ENCODE measurements at places on chromosomes 5 and 9.

DNA sequence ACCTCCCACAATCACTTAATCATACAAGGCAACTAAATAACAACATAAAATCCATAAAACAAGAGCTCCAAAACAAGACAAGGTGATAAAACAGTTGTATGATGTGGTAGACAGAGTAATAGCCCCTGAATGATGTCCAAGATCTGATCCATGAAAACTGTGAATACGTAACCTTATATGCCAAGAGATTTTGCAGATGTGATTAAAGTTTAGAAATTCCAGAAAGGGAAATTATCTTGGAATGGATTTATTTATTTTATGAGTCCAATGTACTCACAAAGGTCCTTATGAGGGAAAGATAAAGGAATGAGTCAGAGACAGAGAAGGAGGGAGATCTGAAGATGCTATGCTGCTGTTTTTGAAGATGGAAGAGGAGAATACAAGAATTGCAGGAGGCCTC is 1775.7 kb upstream of the C9orf72 start:
- no peak for DNase-seq

DNA sequence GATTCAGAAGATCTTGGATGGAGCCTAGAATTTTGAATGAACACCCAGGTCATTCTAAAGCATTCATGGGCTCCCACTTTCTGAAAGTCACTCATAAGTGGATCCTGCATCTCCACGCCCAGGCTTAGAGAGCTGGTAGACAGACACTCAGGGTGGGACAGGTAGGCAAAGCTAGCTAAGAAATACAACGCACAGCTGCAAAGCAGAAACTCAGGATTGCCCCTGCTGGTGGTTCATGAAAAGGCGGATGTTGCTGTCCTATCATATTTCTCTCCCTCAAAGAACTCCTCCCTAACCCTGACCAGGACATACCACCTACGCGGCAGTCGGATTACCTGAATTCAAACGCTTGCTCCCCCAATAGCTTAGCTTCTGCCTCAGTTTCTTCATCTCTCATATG is 226.5 kb downstream of the GLIS3 start:
- DNase-seq, result peak; percentile 14

GRCh38 chr9:83372957-83373356 is 165.2 kb downstream of the FRMD3 start:
- no peak for DNase-seq

GRCh38 chr9:33446240-33446945 is 1.0 kb downstream of the AQP3 start:
- peak; percentile 93 for DNase-seq

DNA sequence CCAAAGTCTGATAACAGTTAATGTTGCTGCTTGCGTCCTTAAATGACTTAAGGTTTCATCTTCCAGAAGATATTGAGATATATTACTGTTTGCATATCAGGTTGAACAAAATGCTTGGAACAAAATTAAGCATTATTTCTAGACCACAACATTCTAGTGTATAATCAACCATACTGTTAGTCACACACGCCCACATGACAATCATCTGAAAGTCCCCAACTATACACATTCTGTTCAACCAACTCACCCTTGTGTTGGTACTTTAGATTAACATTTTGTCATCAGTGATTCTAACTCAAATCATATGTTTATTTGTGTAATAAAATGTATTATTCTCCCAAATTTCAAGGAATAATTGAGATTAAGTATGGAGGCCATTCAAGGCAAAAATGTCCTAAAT is 47.3 kb downstream of the LURAP1L start:
- DNase-seq, result no peak

GRCh38 chr5:84265130-84265529 is 119.5 kb downstream of the EDIL3 start:
- no peak for DNase-seq

DNA sequence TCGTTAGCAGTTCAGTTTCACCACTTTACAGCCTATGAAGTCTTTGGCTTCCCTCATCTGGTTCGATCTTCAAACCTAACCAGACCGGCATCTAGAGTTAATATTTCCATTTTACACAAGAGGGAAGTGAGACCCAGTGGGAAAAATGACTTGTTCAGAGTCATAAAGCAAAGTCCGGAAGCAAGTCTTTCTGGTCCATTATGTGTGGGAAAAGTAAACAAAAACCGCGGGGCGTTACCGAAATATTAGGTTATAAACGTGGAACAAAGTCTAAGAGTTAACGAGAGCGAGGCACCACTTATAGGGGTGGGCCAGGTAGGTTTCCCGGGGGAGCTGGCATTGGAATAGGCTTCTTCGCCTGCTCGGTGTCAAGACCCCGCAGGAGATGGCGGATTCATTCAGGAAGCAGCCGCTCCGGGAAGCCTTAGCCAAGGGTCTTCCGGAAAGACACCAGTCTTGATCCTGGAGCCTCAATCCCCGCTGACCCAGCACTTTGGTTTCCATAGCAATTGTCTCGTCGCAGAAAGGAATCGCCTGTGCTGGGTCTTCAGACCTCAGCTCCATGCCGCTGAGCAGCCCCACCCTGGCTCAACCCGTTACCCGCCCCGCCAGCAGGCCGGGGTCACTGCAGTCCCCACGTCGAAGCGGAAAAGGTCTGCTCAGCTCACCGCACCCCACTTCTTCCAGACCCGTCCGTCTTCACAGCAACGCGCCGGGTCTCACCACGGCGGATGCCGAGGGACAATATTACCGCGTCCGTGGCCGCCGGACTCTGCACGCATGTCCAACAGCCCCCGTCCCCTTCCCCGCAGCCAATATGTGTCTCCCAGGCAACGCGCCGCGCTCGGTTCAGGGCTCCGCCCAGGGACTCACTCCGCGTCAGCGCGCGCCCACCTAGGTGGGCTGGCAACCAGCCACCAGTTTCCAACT is at the start of gene C5orf52:
C5orf52 (plus strand) TSS at position 872 of the 930 bp plus-strand sequence. CDS start 82 bp downstream, outside the sequence.
- DNase-seq, result peak; percentile 31

- DNase-seq, result no peak
Observed at GRCh38 chr5:121086671-121087070, 622.6 kb downstream of the PRR16 start.

- DNase-seq, result no peak
Observed at GRCh38 chr5:134536876-134537275, 11.4 kb downstream of the JADE2 start.

DNA sequence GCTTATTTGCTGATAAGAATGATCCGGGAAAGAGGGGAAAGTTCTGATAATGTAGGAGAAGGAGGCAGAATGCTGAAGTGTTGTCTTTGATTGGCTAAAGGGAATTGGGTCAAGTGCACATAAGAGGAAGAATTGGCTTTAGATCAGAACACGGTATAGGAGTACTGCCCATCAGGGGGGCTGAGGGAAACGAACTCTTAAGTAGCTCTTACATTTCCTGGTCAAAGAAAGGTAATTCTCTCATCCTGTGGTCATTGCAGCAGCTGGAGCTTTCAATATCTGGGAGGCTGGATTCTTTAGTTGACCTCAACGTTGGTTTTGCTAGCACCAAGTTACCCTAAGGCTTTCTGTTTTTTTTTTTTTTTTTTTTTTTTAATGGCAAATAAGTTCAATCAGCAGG is 178.7 kb upstream of the NR3C1 start:
- DNase-seq, result no peak

- no peak for DNase-seq
Observed at GRCh38 chr5:51859624-51860023, 476.4 kb downstream of the ISL1 start.

DNA sequence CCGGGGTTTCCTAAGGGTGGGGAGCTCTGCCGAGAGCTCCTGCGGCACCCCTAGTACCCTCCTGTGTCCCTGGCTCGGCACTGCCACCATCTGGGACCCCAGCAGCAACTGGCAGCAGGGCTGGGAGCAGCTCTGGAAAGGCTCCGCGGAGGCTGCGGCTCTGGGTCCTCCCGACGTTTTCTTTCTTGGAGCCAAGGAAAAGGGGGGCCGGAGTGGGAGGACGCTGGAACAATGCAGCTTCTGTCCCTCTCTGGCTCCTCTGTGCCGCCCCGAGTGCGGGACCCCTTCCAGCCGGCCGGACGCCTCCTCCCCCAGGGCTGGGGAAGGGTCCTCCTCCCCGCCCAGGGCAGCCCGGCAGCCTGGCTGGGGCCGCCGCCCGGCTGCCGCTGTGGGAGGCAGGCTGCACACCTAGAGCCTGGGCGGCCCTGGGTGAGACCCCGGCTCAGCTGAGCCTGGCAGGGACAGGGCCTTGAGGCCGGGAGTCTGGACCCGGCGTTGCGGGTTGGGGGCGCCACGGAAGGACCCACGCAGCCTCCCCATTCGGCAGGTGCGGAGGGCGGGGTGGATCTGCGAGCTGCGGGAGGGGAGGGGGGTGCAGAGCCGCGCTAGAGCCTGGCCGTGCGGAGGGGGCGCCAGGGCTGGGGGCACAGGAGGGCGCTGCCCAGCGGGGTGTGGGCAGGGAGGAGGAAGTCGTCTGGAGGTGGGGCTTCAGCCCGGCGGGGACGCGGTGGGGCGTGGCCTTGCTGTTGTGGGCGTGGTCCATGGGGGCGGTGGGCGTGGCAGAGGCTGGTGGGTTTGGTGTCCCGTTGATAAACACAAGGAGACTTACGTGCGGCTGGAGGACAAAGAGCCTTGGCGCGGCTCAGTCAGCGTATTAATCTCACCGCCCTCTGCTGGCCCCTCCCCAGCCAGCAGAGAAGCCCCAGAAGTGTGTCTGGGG is 15.1 kb downstream of the GPSM1 start:
- peak; percentile 72 for DNase-seq

- no peak for DNase-seq
Observed at GRCh38 chr5:57841676-57842363, 359.2 kb upstream of the ACTBL2 start.

GRCh38 chr9:114743446-114743845 is 61.5 kb upstream of the TEX48 start:
- no peak for DNase-seq

- DNase-seq, result no peak
Observed at GRCh38 chr9:15220658-15221318, 86.2 kb downstream of the TTC39B start.

- no peak for DNase-seq
Observed at GRCh38 chr9:112332214-112332613, 1.2 kb downstream of the PTBP3 start.

DNA sequence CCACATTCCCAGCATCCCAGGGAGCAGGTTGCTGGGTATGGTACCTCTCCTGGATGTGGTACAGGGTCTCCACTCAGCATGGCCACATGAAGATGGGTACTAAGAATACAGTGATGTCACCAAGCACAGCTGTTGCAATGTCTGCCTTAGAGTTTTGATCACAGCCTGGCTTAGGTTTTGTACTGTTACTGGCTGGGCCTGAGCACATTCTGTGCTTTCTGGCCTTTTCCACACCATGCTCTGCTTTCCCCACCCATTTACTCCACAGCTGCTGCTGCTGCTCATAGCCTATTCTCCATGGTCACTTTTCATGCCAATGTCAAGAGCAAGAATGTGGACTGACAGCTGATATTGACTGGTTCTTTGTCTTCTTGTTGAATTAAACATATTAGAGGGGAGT is 481.9 kb downstream of the ARHGEF28 start:
- no peak for DNase-seq

DNA sequence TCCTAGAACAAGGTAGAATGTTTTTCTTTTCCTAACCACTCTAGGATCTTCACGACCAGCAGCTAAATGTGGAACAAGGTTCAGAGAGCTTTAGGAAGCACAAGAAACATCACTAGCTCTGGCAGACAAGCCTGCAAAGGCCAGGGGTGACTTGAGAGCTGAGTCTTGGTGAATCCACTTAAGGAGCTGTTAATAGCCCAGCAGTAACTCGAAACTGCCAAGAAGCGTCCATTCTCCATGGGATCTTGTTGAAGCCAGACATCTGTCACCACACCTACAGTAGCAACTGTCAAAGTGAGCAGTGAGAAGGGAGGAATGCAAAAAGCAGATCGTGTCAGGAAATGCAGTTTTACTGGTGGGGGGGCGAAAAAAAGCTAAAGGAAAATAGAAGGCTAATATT is 87.2 kb downstream of the ATPSCKMT start:
- DNase-seq, result no peak

- no peak for DNase-seq
Observed at GRCh38 chr5:83731638-83732037, 11.0 kb upstream of the HAPLN1 start.

- DNase-seq, result peak; percentile 71
Observed at GRCh38 chr9:136791516-136792276, 552 bp downstream of the TMEM141 start.

DNA sequence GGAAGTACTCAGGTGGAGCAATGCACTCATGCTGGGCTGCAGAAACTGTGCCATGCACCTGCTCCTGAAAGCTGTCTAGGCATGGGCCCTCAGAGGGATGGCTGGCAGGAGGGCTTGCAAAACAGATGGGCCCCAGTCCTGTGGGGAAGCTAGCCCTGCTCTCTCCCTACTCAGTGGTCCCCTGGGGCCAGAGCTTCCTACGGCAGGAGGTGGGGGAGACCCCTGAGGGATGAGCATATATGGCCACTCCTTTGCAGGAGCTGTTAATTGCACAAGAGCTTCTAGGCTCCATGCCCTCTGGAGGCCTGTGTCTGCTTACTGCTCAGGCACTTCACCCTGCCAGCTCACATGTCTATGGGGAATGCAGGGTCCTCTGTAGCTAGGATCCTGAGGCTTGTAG is 545.3 kb upstream of the PTPRD start:
- no peak for DNase-seq

GRCh38 chr5:120628156-120628555 is 164.1 kb downstream of the PRR16 start:
- DNase-seq, result no peak

GRCh38 chr9:101731429-101731828 is 7.0 kb downstream of the GRIN3A start:
- no peak for DNase-seq

GRCh38 chr9:128916204-128916603 is 4.6 kb upstream of the PHYHD1 start:
- no peak for DNase-seq

DNA sequence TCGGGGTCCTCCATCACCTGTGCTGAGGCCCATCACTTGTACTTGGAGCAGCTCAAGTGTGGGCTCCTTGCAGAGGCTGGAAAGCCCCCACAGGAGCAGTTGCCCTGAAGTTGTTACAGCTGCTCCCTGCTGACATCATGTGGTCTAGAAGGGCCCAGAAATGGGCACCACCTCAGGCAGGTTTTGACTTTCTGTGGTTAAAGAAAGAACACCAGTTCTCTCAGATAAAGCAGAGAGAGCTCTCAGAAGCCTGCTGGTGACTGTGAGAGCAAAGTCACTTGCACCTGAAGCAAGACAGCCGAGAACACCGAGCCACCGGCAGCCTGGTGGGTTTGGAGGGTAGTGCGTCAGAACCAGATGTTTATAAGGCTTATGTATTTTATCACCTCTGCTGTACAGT is 70.4 kb downstream of the MVB12B start:
- peak; percentile 85 for DNase-seq

DNA sequence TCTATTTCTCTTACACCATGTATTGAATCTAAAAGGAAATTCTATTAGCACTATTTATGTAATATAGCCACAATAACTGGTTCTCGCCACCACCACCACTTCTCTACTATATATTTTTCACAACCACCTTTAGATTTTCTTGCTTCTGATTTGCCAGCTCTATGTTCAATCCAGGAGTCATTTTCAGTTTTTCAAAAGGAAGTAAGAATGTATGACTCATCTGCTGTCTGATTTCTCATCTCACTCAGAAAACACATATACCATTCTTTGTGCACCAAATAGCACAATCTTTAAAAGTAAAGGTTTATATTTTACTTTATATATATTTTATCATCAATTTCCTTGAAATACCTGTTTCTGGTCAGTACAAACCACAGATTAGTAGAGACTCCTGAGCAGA is 1127.5 kb downstream of the TAF11L14 start:
- peak; percentile 15 for DNase-seq

GRCh38 chr9:134458207-134459108 is 132.2 kb downstream of the RXRA start:
- DNase-seq, result no peak

Measured in GM12865 (cell line).